8988T (cell line): ENCODE measurements at places on chromosomes 12 and 14.

DNA sequence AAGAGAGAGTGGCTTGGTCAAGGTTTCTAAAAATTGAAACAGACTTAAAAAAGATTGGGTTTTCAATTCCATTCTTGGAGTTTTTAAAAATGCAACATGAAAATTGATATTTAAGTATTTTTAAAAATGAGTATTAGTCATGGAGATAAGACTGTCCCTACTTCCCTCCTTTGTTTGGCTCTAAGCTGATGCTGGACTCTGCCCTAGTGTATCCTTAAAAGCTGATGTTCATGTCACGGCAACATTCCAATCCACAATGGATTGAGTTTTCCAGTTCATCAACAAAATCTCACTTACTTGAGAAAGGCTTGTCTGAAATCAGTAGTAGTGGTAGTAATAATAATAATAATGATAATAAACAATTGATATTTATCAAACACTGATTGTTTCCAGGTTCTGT lies 119.0 kb upstream of the SLC38A2 start:
- no peak for DNase-seq

- no peak for DNase-seq
Observed at GRCh38 chr12:65938807-65939206, 114.5 kb downstream of the HMGA2 start.

- no peak for DNase-seq
Observed at GRCh38 chr12:63876980-63877379, 32.5 kb downstream of the SRGAP1 start.

DNA sequence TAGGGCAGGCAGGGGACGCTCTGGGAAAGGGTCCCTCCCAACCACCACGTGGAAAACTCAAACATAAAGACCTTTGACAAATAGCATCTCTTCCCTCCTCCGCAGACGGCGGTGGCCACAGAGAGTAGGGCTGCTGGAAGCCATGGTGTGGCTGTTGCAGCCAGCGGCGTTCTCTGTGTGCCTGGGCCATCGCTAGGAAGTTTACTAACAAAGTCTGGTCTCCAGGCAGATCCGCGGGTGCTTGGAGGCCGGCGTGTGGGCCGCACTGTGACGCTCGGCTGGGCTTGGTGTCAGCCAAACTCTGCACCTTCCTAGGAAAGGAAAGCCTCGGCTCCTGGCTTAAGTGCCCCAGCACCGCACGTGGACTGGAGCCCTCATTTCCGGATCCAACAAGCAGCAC lies 65.6 kb downstream of the CCDC88C start:
- no peak for DNase-seq

GRCh38 chr14:75196468-75196867 lies 20.1 kb upstream of the TMED10 start:
- DNase-seq, result no peak
